SIG-M5 (cell line): ENCODE measurements at places on chromosomes 4 and X.

DNA sequence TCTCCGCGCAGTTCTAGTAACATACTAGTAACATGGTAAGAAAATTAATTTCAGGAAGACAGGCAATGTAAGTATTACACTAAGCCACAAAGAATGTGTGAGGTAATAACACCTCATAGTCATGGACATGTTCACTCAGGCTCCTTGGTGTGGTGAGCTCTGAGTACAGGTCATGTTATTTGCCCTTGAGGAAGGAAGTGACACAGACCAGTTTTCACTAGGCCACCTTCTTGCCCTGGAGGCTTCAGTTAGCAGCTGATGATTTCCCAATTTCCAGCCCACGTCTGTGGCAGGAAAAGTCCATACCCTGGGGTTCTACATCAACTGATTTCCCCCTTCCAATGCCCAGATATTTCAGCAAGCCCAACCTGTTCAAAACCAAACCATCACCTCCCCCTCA is 6.7 kb downstream of the APOO start:
- no peak for DNase-seq

- DNase-seq = no peak
These were observed 11.7 kb downstream of the CFAP97 start for GRCh38 chr4:185192059-185192458.

GRCh38 chr4:41069257-41069656 is 145.1 kb downstream of the APBB2 start:
- no peak for DNase-seq

DNA sequence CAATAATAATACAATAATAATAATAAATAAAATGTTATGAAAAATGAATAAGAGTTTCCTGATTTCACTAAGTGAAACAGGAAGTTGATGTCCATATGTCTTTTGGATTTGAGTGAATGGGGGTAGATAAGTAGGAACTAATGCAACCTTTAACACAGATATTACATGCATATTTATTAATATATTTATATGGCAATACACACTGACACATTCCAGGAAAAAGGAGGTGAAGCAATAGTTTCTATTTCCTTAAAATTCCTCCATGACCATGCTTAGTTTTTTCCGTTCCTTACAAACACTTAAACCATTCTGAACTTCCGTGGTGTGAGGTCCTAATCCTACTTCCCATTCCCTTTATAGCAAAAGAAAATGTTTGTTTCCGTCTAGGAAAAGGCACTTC is 48.3 kb downstream of the ATXN3L start:
- no peak for DNase-seq

- no peak for DNase-seq
These were observed 162.6 kb upstream of the INTU start for GRCh38 chr4:127469959-127470809.

DNA sequence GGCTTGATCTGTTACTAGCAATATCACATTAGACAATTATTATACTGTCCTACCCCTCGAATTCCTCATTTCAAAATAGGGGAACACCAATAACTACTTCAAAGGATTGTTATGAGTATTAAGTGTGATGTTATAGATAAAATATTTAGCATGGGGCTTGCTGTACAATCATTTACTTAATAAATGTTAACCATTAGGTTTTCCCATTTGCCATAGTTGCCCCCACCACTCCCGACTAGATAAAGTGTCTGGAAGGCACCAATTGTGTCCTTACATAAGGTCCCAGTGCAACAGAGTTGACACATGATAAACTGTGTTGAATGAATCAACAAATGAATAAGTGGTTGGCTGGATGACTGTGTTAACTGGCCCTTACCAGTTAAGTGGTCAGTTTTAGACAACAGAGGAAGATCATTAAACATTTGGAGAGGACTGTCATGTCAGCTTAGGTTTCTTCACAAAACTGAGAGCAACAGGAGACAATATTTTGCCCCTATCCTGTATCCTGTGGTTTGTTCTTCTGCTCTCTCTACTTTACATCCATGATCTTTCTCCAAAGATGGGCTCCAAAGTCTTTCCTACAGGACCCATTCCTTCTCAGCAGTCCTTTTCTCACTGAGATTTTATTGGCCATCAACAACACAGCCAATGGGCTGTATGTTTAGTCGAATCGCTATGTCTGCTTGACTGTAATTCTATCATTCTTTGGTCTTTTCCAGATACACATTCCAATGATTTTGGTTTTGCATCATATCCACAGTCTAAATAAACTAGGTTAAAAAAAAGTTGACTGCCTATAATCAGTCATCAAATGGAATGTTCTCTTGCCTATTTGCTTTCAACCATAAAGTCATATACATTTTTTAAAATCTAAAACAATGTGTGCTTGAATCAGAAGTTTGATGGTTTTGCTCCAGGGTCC is 74.4 kb downstream of the RNF150 start:
- no peak for DNase-seq
